M059J (cell line): ENCODE measurements at places on chromosomes 4 and X.

GRCh38 chr4:7233601-7234000, 41.3 kb downstream of the SORCS2 start:
- DNase-seq: no peak

- no peak for DNase-seq
Measured at GRCh38 chrX:10115082-10115481, 41.7 kb upstream of the CLCN4 start.

DNA sequence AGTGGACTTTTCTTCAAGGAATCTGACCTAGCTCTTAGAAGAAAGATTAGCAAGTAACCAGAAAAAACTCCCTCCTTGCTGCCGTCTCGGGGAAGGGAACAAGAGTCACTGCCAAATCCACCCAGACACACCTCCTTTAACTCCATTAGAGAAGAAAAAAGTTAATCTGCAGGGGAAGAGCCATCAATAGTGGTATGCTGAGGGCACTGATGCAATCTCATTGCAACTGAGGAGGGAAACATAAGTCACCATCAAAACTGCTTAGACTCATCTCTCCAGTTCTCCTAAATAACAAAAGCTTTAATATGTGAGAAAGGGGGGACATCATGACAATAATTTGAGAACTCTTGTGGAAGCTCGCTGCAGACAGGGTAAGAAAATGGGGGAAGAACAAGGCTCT, 49.3 kb upstream of the MAGED4B start:
- no peak for DNase-seq

DNA sequence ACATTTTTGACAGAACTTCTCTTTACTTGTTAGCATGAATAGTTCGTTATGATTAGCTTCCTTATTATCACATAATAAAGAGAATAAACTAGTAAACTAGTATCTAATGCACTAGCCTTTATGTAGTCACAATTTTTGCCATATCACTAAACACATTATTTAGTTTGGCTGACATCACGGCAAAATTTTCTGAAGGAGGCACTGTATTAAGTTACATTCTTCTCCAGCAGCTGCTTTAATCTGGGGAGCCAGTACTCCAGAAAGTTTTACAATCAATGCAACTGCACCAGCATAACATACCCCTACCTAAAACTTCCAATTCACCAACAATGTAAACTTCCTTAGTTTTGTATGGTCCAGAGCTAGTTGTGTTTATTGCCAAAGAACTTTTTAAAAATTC, 87.8 kb downstream of the FIP1L1 start:
- no peak for DNase-seq

- no peak for DNase-seq
Measured at GRCh38 chr4:149294601-149295000, 521.0 kb downstream of the IQCM start.
